ENCODE measurements at places on chromosomes 1 and 21. TPM values are rescaled to one million over a fixed set of nuclear protein-coding genes. Genes with fewer than 3 reads are reported as not detected.
A peak's percentile ranks its signal among the peaks of the same experiment; 100 is the strongest.

DNA sequence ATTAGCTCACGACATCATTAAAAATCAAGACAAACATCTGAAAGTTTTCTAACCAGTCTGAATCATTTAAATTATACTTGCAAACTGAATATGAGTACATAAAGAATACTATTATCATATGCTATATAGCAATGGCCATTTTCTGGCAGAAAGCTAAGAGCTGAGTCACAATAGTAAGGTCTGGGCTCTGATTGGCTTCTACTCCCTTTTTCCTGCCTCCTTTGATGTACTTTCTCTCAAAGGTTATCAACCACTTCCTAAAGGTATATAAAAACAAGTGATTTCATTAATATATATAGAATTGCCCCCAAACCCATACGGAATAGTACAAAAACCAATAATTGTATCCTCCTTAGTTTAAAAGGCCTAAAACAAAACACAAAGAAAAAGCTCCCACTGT, 7.0 kb downstream of the KCNA3 start:
- H3K4me1 ChIP-seq, result no peaks in the 10 kb centered on the region
- no peaks in the 10 kb centered on the region for H3K36me3 ChIP-seq
- H3K27me3 ChIP-seq, result peaks cover 3% of the 10 kb centered on the region

The OR2L13 gene
- total RNA-seq, result not detected

The PLD5 gene
- 6.6 TPM for total RNA-seq

GRCh38 chr1:27026621-27027574, 14.2 kb upstream of the TENT5B start:
- peak; percentile 89 for DNase-seq
- no peaks in the 10 kb centered on the region for H3K36me3 ChIP-seq
- no peaks in the 10 kb centered on the region for H3K27me3 ChIP-seq
- no peak overlapping the region for H3K4me3 ChIP-seq
- peak overlapping the region; percentile 92 for H3K27ac ChIP-seq
- H3K4me1 ChIP-seq, result peaks cover 9% of the 10 kb centered on the region

DNA sequence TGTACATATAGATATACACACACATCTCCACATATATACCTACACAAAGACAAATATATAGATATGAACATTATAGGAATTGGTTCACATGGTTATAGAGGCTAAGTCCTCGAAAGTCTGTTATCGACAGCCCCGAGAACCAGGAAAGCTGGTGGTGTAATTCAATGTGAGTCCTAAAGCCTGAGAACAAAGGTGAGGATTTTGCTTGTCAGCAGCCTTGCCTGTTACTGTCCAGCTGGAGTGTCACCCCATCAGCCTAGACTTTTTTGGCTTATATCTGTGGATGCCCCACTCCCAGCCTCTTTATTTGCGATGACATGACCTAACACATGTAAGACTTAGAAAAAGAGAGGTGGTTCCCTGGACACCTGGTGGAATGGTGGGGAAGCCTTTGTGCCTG, 97.0 kb downstream of the GIPC2 start:
- no peak overlapping the region for H3K27ac ChIP-seq
- no peaks in the 10 kb centered on the region for H3K4me1 ChIP-seq
- no peak for DNase-seq
- no peaks in the 10 kb centered on the region for H3K36me3 ChIP-seq
- no peak overlapping the region for H3K4me3 ChIP-seq
- no peaks in the 10 kb centered on the region for H3K27me3 ChIP-seq

DNA sequence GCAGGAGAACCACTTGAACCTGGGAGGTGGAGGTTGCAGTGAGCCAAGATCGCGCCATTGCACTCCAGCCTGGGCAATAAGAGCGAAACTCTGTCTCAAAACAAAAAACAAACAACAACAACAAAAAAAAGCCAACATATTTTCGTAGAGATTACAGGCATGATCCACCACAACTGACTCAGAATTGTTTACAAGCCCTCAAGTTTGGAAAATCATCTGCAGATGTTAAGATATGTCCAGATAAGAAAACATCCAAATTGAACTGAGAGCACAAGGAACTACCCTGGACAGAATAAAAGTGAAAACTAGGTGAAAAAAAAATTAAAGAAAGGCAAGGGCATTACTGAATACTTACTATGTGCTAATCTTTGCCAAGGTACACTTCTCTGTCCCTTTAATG, 89.8 kb upstream of the WLS start:
- no peaks in the 10 kb centered on the region for H3K4me1 ChIP-seq
- no peak for DNase-seq
- no peaks in the 10 kb centered on the region for H3K36me3 ChIP-seq
- H3K4me3 ChIP-seq, result no peak overlapping the region
- no peaks in the 10 kb centered on the region for H3K27me3 ChIP-seq

The BRINP3 gene
- 1.5 TPM for total RNA-seq

DNA sequence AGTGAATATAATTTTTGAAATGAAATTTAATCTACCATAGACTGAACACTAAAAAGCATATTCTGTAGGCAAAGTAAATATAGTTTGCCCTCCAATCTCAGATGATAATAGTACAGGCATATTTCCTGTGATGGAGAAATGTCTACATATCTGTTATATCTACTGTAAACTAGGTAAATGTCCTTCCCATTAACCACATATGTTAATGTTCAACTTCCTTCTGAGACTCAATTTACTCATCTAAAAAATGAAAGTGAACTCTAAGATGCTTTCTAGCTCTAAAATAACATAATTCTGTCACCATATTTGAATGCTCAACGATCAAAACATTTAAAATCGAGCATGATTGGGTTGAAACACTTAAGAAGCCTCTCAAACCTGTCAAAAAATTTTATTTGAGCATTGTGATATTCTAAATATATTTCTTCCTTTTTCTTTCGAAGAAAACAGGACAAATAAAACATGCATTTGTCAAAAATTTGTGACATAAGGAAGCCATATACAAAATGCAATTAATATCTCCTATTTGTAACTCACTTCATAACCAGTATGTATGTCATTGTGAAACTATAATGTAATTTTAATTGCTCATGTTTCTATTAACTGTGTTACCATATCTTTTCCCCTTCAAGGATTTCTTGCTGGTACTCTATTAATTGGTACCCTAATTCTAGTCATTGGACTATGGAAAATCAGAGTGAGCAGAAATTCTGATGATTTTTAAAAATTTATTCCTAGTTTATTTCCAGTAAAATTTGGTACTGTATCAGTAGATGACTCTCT, 34.2 kb downstream of the CD55 start:
- H3K36me3 ChIP-seq, result peaks cover 6% of the 10 kb centered on the region
- H3K27ac ChIP-seq, result no peak overlapping the region
- H3K4me1 ChIP-seq, result no peaks in the 10 kb centered on the region
- DNase-seq, result no peak

The CR2 gene
- not detected for total RNA-seq

DNA sequence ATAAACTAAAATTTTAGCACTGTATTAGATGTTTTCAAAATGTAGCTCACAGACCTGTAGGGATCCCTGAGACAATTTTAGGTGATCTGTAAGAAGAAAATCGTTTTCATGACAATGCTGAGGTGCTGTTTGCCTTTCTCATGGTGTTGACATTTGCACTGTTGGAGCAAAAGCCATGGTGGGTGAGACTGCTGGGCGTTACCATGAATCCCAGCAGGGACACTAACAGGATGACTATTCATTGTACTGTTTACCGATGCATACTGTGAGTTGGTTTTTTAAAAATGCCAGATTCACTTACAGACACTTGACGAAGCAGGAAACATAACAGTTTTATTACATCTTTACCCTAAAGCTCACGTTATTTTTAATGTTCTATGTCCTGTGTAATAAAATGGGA, 468.5 kb downstream of the PCP4 start:
- H3K36me3 ChIP-seq, result no peaks in the 10 kb centered on the region
- no peak overlapping the region for H3K27ac ChIP-seq
- H3K4me3 ChIP-seq, result no peak overlapping the region
- no peaks in the 10 kb centered on the region for H3K4me1 ChIP-seq
- no peak for DNase-seq

- H3K4me3 ChIP-seq, result no peak overlapping the region
- H3K36me3 ChIP-seq, result no peaks in the 10 kb centered on the region
- DNase-seq, result no peak
- no peaks in the 10 kb centered on the region for H3K27me3 ChIP-seq
- no peak overlapping the region for H3K27ac ChIP-seq
These were observed 111.5 kb upstream of the USP24 start for GRCh38 chr1:55326496-55327243.

GRCh38 chr1:6172549-6172948, 7.6 kb downstream of the CHD5 start:
- H3K27me3 ChIP-seq, result no peaks in the 10 kb centered on the region
- no peak overlapping the region for H3K27ac ChIP-seq
- no peaks in the 10 kb centered on the region for H3K4me1 ChIP-seq
- H3K36me3 ChIP-seq, result no peaks in the 10 kb centered on the region
- no peak for DNase-seq
- no peak overlapping the region for H3K4me3 ChIP-seq

GRCh38 chr21:37749132-37749531, 167.1 kb downstream of the KCNJ6 start:
- no peaks in the 10 kb centered on the region for H3K27me3 ChIP-seq
- no peak overlapping the region for H3K27ac ChIP-seq
- no peak overlapping the region for H3K4me3 ChIP-seq
- H3K36me3 ChIP-seq, result no peaks in the 10 kb centered on the region

GRCh38 chr1:92786111-92786901, 1.4 kb upstream of the EVI5 start:
- DNase-seq, result no peak
- peak overlapping the region; percentile 100 for H3K4me3 ChIP-seq
- H3K4me1 ChIP-seq, result peaks cover 13% of the 10 kb centered on the region
- H3K36me3 ChIP-seq, result no peaks in the 10 kb centered on the region
- H3K27me3 ChIP-seq, result no peaks in the 10 kb centered on the region
- peak overlapping the region; percentile 100 for H3K27ac ChIP-seq

The AIM2 gene
- total RNA-seq, result 0.43 TPM

DNA sequence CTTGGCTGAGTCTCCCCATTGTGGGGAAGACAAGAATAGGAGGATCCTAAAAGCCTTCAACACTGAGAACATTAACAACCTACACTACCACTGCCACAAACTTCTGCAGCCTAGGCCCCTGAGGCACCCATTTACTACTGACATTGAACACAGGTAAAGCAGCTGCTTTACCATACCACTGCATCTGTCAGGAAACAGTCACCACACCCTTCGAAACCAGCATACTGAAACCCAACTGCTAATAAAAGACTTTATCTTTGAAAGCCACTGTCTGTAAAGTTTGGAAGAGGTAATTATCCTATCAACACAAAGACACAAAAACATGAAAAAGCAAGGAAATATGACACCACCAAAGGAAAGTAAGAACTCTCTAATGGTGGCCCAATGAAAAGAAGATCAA, 7.4 kb downstream of the IFNAR1 start:
- H3K27me3 ChIP-seq, result no peaks in the 10 kb centered on the region
- peaks cover 3% of the 10 kb centered on the region for H3K36me3 ChIP-seq
- no peak for DNase-seq
- no peak overlapping the region for H3K4me3 ChIP-seq

The SELP gene
- total RNA-seq, result 40.0 TPM

The NOL9 gene
- total RNA-seq, result 31.0 TPM

The RHCE gene
- total RNA-seq, result not detected

DNA sequence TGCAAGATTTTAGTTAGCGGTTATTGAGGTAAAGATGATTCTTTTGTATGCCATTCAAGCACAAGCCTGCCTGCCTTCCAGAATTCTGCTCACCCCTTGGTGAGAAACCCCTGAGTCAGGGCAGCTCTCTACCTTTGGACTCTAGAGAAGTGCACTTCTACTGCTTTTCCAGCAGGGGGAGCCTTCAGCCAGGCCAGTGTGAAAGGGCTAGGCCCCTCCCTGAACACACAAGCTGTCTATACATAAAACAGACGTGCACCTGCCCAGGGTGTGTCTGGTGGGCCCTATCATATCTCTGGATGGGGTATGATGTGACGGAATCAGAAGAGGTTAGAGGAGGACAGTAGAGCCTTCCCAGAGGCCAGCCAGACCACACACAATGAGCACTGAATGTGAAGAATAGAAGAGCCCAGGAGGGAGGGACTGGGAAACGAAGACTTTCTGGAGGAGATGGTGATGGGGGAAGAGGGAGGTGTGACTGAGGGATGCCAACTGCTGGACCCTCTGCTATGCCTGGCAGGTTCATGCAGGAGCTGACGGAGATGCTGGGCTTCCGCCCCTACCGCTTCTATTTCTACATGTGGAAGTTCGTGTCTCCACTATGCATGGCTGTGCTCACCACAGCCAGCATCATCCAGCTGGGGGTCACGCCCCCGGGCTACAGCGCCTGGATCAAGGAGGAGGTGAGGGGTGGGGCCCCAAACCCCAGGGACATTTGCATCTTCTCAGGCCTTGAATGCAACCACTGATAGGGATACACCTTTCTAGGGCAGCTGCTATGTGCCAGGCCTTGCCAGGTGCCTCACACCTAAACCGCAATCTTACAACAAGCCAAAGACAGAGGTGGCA, 13.0 kb upstream of the KCNC4 start:
- no peak for DNase-seq
- no peak overlapping the region for H3K4me3 ChIP-seq
- no peaks in the 10 kb centered on the region for H3K36me3 ChIP-seq
- no peak overlapping the region for H3K27ac ChIP-seq

The MROH7 gene
- total RNA-seq, result 2.0 TPM

GRCh38 chr1:85296980-85297379, 20.5 kb upstream of the BCL10 start:
- peak overlapping the region; percentile 81 for H3K27ac ChIP-seq
- peaks cover 26% of the 10 kb centered on the region for H3K4me1 ChIP-seq
- no peaks in the 10 kb centered on the region for H3K27me3 ChIP-seq
- DNase-seq, result no peak
- no peak overlapping the region for H3K4me3 ChIP-seq

- H3K27me3 ChIP-seq, result no peaks in the 10 kb centered on the region
- no peak overlapping the region for H3K27ac ChIP-seq
- no peak for DNase-seq
- H3K4me3 ChIP-seq, result no peak overlapping the region
These were observed 31.3 kb upstream of the LRIG2 start for GRCh38 chr1:113041569-113042284.

Data from ascending aorta (tissue), 2 donors.